ENCODE measurements at places on chromosomes 5 and 9.
A peak's percentile ranks its signal among the peaks of the same experiment; 100 is the strongest.

DNA sequence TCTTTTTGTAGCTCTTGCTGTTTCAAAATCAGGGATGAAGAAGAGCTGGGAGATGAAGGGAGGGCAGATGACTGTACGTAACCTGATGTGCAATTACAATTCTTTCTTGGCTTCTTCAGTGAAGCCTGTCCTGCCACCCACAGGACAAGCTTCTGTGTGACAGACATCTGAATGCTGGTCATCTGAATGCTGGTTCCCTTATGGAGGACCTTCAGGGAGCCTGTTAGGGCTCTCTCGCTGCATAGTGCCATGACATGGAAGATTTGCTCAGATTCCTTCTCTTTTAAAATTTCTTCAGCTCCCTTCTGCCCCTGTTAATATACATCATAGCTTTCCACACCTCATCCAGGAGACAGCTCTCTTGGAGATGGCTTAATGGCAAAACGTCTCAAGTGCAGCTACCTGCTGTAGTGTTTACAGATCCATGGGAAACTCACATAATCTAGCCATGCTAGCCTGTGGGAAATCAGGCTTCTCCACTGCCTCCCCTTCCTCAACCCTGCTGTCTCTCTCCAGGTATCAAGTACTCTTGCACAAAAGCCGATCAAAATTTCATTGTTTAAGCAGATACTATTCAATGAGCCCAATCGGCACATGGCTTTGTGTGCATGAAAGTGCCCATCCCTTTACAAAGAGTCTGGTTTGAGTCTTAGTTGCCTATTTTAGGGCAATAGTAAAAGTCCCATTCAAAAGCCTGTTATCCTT lies 134.6 kb downstream of the RAB3C start:
- DNase-seq, result no peak

- DNase-seq, result no peak
Measured at GRCh38 chr9:130167927-130168326, 4.3 kb upstream of the NCS1 start.

GRCh38 chr9:121508415-121508814 lies 8.8 kb upstream of the GGTA1 start:
- no peak for DNase-seq

- DNase-seq, result no peak
Measured at GRCh38 chr5:76341651-76342334, 61.3 kb upstream of the IQGAP2 start.

DNA sequence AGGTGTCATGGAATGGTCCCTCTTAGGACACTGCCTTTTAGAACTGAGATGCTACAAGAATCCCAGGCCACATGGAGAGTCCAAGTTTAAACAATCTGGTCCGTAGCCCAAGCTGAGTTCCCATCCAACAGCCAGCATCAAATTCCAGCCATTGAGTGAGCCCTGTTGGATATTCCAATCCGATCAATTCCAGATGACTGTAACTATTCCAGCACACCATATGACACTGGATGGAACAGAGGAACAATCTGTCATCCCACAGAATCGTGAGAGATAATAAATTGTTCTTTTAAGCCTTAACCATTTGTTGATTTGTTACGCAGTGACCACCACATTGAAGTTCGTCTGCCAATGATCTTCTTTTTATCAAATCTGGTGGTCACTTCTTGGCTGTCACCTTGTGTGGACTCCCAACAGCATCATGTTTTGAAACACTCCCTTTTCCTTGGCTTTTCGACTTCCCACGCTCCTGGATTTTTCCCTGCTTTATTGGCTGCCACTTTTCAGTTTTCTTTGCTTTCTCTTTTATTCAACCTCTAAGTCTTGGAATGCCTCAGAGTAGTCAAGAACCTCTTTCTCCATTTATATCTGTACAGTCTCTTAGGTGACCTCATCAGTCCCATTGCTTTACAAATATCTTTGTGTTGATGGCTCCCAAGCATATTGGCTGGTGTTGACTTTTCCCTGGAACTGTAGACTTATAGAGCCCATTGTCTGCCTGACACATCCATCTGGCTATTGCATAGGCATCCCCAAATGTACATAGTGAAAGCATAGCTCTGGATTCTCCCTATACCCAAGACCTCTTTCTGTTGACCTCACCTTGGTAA lies 46.1 kb downstream of the TNFSF15 start:
- no peak for DNase-seq

DNA sequence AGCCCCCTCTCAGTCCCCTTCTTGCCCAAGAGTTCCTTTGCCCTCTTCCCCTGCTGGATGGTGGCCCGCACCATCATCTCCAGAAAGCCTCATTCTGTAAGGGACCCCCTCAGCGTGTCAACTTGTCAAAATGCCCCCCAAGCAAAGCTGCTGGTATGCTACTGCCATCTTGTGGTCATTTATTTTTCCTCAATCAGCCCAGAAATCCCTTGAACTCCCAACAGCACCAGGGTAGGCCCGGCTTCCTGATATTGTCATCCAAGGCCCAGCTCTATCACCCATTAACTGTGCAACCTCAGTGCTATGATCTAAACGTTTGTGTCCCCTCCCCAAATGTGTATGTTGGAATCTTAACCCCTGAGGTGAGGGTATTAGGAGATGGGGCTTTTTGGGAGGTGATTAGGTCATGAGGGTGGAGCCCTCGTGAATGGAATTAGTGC lies 53.2 kb upstream of the FBXW11 start:
- DNase-seq, result peak; percentile 34

DNA sequence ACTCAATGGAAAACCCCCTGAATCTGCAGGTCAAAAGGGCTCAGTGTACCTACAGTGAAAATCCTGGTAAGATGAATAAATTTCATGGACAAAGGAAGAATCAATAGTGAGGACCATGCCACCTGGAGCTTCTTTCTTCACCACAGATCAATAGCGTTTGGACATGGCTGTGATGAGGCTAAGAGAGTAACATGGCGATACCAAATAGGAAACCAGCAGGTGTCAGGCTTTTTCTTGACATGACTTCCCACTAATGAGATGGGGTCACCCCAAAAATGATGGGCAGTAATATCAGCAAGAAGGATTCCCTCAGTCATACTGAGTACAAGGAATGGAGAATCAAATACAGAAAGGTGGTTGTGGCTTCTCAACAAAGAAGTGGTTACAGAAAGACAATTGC lies 208.5 kb upstream of the PLPPR1 start:
- no peak for DNase-seq

- DNase-seq, result peak; percentile 24
Measured at GRCh38 chr9:34375901-34376595, 650 bp downstream of the MYORG start.

Data from Caki2 (cell line).